ENCODE measurements at places on chromosomes 3 and 15. TPM values are rescaled to one million over a fixed set of nuclear protein-coding genes. Genes with fewer than 3 reads are reported as not detected.
A peak's percentile ranks its signal among the peaks of the same experiment; 100 is the strongest.

DNA sequence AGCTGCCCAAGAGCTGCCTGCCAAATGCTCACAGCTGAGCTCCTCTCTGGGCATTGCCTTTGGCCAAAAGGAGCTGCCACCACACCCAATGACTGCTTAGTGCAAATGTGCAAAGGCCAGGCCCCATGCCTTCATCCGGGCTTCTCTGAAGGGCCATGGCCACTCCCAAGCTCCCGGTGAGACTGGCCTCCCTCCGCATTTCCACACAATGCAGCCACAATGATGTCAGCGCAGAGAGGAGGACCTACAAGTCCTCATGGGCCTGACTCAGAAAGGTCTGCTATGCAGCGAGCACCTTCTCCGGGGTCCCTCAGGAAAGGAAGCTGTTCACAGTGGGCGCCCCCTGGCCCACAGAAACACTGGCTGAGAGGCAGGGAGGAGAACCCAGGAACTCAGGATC, 12.7 kb downstream of the OXTR start:
- no peak for DNase-seq

Gene SNRPA1
- total RNA-seq = 22.7 TPM

- no peak for DNase-seq
These were observed 319.8 kb upstream of the TLE3 start for GRCh38 chr15:70417535-70417934.

GRCh38 chr15:40469776-40470390, 901 bp upstream of the CHST14 start:
- DNase-seq = no peak

Gene NBEAL2
- total RNA-seq = 20.0 TPM

Gene P3H2
- total RNA-seq = 14.6 TPM

DNA sequence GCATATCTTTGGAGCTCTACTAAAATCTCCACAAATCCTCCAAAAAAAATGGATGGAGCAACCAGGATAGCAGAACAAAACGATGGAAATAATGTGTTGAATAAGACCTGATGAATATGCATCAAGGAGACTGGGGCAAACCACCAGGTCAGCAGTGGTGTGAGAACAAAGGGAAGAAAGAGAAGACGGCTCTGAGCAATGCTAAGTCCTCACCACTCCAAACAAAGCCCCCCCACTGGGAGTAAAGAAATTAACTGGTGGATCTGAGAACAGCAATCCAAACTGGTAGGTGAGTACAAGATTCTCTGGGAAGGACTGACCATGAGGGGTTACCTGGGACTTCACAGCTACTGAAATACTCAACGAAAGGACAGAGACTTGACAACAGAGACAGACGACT, 977.3 kb downstream of the TBL1XR1 start:
- no peak for DNase-seq

DNA sequence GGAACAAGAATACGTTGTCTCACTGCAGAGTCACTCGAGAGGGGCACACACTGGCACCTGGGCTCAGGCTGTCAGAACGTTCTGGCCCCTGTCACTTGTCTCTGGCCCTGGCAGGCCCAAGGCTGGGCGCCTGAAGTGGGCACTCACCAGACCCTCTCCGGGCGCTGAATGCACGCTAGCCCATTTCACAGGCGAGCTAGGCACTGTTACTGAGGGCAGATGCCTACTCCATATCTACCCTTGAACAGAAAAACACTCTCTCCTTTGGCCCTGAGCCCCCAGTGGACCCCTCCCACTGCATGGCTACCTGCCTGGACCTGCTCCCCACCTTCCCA, 42.3 kb upstream of the IQSEC1 start:
- DNase-seq = no peak

Gene CCR5
- not detected for total RNA-seq

GRCh38 chr3:23749609-23750008, 56.1 kb upstream of the UBE2E1 start:
- no peak for DNase-seq

DNA sequence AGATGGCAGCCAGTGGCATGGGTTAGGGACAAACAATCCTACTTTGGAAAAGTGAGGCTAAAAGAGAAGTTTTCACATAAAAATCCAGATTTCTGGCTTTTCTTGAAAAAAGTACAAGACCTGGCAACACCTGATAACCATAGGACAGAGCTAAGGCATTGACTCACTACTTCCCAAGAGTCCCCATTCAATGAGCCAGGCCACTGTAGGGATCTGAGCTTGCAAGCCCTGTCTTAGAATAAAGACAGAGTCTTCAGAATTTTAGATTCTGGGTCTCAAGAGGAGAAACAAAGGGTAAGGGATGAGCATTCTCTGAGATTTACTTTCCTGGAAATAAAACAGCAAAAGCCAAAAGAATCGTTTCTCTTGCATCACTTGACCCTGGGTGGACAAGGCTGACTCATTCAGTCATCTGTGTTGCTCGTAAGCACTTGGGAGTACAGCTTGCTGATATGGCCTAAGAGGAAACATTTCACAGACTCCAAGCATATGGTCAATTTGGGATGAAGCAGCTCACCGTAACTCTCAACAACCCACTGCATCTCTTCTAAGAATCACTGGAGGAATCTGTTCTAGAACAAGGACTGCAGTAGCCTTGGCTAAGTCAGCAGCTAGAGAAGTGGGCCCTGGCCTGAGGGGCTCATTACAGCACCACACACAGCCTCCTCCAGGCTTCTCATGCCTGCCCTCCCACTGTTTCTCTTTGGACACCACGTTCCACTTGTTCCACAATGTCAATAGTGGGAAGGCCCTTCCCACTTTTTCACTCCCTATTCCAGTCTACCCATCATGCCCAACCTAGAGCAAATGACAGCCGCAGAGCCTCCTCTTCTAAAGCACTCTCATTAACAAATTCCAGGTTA, 86.2 kb downstream of the RFTN1 start:
- peak; percentile 63 for DNase-seq

DNA sequence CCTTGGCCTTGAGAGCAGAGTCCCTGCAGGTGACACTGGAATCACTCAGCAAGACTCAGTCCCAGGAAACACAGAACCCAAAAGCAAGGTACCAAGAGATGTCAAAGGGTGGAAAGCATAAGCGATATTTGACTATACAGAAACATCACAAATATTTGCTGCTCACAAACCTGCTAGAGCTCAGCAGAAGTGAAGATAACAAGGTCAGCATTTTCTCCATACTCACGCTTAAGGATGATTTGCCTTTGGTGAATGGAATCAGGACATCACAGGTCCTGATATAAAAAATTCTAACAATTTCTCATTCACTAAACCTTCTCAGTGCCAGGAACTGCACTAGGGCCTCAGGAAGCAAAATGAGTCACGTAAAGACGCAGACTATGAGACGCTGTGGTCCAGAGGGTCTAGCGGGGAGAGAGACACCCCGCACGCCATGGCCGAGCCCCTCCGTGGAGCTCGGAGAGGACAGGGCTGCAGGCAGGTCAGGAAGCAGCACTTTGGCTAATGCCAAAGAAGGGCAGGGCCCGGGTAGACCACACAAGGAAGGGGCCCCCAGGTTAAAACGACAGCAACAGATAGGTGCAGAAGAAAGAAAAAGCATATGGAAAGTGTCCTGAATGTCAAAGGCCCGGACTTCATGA, 10.7 kb downstream of the PCSK6 start:
- no peak for DNase-seq

DNA sequence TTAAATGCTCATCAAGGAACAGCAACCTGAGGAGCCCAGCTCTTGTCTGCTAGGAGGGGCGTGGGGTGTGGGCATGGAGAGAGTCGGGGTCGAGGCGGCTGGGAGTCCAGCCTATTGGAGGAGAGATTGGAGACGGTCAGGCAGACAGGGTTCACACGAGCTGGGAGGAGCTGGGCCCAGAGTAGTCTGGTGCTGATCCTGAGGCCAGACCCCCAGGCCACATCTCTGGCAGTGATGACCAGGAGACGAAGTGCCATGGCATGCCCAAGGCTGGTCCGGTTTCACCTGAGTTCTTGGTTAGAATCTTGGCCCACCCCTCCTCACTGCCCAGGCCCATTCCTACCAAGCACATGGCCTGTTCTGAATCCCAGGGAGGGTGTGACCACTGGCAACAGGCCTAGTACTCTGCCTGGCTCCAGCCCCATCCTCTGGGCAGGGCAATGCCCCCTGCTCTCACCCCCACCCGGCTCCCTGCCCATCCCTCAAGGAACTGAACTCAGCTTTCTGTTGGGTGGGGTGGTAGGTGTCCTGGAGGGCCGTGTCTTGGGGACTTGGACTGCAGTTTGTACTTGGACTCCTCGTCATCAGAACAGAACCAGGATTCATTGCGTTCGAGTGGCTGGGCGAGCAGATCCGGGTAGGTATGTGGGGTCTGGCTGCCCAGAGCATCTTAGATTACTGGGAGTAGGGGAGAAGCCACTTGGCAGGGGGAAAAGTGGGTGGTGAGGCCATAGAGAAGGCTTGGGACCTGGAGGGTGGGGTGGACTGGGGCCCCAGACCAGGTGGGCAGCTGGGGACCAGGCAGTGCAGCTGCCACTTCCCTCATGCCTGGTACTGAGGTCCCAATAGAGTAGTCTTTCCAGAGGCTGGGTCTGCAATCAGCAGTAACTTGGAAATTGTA, 20.8 kb downstream of the SLC28A1 start:
- no peak for DNase-seq

DNA sequence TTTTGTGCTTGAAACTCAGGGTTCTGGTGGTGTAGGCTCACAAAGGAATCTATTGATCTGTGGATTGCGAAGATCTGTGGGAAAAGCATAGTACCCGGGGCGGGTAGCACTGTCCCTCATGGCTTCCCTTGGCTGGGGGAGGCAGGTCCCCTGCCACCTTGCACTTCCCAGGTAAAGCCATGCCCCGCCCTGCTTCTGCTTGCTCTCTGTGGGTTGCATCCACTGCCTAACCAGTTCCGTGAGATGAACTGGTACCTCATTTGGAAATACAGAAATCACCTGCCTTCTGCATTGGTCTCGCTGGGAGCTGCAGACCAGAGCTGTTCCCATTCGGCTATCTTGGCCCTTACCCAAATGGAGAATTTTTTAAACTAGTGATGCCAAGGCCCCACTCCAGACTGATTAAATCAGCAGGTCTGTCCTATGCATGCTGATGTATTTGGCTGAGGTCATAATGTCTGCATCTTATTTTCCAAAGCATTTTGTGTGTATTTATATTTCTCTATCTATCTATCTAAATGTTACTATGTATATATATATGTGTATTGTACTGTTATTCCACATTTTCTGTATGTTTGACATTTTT, 65.5 kb upstream of the SLC7A14 start:
- no peak for DNase-seq

Gene CEP97
- 12.0 TPM for total RNA-seq

DNA sequence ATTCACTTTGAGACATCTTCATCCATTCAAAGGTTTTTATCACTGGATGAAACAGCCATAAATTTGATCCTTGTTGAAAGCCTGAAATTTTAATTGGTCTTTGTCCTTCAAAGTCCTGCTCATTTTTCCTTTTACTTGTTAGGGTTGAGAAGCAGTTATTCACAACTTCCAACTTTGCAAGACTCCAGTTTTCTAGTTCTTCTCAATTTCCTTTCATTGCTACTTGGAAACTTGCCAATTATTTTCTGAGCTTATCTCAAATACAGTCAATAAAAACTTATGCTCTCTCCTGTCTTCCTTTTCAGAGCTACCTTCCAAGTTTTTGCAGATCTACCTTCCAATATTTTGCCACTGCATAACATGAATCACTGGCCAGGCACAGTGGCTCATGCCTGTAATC, 23.7 kb upstream of the CD276 start:
- no peak for DNase-seq

Gene MESP2
- total RNA-seq = 0.13 TPM

Gene CFAP100
- total RNA-seq = not detected

DNA sequence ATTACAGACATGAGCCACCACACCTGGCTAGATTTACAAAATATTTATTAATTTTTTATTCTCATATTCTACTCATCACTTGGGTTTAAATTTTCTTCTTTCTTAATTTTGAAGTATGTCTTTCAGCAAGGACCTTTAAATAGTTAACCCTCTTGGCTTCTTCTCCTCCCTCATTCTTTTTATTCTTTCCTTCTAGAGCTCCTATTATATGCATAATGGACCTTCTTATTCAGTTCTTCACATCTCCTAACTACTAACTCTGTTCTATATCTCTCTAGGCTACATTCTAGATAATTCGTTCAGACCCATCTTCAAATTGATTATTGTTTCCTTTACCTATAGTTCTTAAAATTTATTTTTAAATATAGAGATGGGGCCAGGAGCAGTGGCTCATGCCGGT, 43.2 kb upstream of the MTMR14 start:
- no peak for DNase-seq

Gene SYNM
- 0.26 TPM for total RNA-seq

DNA sequence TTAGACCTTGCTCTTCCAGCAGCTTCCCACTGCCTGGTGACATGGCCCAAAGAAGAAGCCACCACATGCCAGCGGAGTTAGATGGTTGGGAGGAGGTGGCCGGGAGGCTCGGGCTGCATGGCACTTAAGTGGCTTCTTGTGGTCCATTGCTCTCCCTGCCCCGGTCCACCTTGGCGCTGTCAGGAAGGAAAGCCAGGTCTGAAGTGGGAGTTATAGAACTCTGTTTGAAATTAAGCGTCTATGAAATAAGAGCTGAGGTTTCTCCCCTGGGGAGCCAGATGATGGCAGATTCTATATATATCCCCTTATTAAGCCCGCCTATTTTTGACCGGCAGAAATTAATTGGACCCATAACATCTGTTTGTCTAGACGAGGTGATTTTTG, 61.2 kb downstream of the ITGA11 start:
- no peak for DNase-seq

DNA sequence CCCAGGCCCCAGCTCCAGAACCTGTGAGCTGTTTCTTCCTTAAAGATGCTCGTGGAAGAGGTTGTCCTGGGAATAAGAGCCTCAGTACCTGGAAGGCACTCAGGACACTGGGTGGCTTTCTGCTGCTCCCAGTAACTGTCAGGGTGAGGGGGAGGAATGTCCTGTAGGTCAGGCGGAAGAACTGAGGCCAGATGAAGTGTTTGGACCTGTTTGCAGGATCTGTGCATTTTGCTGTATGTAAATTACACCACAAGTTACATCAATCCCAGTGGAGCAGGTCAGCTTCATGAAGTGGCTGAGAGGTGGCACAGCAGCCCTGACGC, 27.1 kb downstream of the HDAC11 start:
- no peak for DNase-seq

GRCh38 chr3:15342945-15343344, 10.6 kb upstream of the SH3BP5 start:
- no peak for DNase-seq

Gene HGD
- total RNA-seq = 0.38 TPM

DNA sequence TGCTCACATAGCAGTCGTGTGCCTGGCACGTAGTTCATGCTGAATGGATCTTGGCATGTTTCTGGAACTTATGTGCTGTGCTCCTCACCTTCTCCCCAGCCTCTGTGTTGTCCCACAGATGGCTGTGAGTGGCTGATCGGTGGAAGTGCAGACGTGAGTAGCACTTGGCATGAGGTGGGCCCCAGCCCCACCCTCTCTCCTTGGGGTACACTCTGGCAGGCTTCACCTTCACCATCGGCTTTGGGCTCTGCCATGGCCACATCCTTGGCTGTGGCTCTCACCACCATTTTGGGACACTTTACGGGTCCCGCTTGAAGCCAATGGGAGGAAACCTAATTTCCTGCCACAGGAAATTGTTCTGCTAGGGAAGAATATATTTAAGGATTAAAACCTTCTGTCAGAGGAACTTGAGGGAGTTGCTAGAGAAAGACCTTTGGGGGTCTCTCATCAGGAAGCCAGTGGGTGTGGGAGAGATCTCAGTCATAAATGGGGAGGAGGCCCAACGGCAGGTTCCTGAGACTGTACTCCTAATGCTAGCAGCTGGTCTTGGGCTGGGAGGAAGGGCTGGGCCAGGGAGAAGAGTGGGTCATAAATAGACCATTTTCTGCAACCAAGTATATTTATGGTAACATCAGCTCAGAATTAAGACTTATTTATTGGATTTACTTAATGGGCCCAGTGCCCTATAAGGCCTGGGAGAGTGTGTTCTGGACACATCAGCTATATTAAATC, 92.3 kb downstream of the SMAD3 start:
- DNase-seq = no peak

Data from bronchial epithelial cell (primary cell).